Aorta (tissue), 5 donors: ENCODE measurements at places on chromosomes 1 and 21.

DNA sequence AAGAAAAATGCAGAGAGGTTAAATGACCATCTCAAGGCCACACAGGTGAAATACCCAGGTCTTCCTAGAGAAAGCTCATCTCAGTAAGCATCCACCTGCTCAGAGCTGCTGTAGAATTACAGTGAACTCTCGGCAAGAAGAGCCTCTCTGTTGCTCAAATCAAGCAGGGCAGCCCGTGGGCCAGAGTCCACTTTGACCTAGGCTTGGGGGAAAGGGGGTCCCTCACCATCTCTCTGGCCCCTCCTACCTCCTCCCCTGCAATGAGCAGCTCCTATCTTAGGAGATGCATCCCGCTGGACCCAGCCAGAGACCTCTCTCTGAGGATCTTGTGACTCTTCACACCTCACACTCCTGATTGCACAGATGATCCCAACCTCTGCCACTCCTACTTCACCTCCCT, 364.7 kb downstream of the PTPRU start:
- no peak for DNase-seq

- no peak for DNase-seq
Measured at GRCh38 chr1:67890857-67891256, 57.6 kb upstream of the GNG12 start.

DNA sequence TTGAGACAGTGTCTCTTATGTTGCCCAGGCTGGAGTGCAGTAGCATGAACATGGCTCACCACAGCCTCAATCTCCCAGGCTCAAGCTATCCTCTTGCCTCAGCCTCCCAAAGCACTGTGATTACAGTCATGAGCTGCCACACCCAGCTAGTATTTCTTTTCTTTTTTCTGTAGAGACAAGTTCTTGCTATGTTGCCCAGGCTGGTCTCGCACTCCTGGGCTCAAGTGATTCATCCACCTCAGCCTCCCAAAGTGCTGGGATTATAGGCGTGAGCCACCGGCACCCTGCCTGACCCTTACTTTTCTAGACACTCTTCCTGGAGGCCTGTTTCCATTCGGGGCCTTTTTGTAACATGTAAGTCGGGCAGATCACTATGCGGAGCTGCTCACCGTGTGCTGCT, 30.1 kb upstream of the SRP9 start:
- peak; percentile 34 for DNase-seq

DNA sequence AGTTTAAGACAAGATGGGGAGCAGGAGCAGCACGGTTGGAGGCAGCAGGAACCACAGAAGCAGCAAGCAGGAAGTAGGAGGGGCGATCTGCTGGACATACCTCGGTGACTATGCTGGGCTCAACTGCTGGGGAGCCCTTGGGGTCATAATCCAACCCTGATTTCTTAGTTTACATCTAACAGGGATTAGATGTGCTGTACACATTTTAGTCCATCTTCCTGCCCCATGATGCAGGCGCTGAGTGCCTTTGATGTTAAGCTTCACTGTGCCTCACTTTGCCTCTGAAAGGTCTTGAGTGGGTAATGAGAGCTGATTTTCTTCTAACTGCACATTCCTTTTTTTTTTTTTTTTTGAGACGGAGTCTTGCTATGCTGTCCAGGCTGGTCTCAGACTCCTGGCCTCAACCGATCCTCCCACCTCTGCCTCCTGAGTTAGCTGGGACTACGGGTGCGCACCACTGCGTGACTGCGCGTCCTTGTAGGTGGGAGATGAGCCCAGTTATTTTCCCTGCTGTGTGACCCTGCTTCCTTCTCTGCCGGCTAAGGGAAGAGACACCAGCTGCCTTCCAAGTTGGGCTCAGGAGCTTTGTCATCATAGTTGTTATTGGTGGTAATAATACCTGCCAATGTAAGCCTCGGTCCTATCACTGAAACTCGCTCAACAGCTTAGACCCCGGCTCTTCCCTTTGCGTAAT, 1.1 kb upstream of the RCAN3 start:
- DNase-seq = peak; percentile 55

DNA sequence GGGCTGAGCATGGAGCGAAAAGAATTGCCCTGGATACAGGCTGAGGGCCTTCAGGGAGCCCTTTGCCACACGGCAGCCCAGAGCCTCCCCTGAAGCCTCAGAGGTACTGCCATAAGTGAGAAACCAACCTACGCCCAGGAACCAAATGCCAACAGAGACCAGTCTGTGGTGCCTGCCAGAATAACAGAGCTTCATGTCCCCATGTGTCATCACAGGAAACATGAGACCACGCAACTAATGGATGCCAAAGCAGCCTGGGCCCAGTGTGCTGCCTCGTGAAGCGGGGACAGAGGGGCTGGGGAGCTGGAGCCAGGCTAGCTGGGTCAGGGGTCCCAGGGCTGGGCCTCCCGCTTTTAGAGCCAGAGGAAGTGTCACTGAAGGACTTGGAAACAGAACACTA, 18.7 kb upstream of the STUM start:
- DNase-seq = no peak

DNA sequence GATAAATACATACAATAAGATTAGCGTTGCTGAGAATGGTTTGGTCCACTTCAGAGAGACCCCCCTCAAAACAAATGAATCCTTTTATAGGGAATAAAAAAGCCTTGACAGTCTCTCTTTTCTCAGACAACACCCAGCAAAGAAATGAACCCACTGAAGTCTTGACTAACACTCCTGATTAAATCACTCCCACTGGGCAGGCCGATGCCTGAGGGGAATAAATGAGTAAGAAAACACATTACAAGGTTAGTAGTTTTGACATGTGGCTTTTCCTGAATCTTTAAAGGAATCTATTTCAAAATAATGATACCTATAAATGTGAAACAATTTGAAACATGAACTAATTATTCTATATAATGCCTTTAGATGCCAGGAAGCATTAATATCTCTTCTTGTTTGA, 146.9 kb upstream of the POGK start:
- no peak for DNase-seq

- DNase-seq = no peak
Measured at GRCh38 chr1:84693785-84694184, 3.5 kb upstream of the SSX2IP start.

GRCh38 chr1:14320518-14320917, 278.0 kb upstream of the KAZN start:
- DNase-seq = no peak

GRCh38 chr1:71785450-71785849, 496.9 kb downstream of the NEGR1 start:
- no peak for DNase-seq

DNA sequence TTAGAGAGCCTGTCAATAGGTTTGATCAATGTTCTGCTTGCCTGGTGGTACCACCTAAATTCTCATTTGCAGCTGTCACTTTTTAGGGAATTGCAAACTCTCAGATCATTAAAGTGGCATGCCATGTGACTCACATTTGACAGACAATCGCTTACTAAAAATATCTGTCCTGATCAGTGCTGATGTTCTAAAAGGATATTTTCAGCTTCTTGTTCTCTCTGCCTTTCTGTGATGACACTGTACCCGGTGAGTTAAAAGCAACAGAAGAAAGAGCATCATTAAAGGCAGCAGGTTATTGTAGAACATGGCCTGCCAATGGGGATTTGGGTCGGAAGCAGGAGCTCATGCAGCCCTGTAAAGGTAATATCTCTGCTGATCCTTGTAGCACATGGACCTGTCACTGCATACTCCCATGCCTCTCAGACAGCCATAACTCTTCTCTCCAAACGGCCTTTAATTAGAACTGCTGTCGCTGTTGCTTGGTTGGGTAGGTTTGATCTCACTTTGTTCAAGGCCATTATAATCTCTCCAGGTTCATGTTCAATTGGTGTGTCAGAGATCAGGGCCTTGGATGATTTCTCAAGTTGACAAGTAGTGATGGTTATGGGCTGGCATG, 441.3 kb upstream of the DEPDC1 start:
- DNase-seq = no peak

DNA sequence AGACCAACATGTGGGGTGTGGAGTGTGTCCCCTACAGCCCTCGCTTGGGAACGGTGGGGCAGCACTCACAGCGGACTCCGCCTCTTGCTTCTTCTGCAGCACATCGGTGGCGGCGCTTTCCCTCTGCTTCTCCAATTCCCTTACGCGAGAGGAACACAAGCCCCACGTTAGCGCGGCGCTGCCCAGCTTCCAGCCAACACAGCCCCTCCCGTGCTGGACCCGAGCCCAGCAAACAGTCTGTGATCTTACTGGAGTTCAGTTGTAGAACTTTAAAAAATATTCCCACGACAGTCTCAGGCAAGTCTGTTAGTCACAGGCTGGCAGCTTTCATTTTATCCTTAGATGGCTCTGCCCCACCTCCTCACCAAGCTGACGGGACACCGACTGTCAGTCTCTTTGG, 13.6 kb downstream of the THAP3 start:
- peak; percentile 97 for DNase-seq

- no peak for DNase-seq
Measured at GRCh38 chr1:24769656-24770651, 24.7 kb downstream of the CLIC4 start.

DNA sequence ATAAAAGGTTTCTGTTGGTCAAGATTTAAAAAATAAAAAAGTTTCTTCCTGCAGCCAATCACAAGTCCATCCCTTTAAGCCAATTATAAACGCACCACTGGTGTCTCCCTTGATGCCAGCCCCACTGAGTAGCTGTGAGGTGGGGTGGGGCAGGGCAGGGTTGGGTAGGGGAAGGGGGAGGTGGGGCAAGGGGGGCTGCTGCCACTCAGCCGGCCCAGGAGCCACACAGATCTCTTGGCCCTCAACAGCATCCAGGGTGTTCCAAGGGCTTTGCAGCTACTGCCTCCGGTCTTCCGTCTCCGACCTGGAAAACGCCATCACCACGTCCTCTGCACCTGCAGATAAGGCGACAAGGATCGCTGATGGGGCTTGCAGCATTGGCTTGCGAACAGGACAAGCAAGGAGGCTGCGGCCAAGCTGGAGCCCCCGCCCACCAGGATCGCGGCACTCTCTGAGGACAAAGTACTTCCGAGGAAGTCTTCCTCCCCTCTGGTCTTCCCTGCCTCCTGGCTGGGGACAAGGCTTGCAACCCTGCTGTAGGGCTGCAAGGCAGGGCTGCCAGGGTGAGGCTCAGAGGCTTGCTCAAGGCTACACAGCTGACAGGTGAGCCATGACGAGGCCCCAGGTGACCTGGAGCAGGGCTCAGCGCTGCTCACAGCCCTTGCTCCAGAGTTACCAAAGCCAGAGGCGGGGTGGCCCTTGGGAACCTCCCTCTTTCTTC, 26.8 kb upstream of the CLSTN1 start:
- DNase-seq = no peak

- no peak for DNase-seq
Measured at GRCh38 chr1:244239261-244239770, 188.2 kb downstream of the ZBTB18 start.

- no peak for DNase-seq
Measured at GRCh38 chr1:48073798-48074530, 76.8 kb upstream of the TRABD2B start.

DNA sequence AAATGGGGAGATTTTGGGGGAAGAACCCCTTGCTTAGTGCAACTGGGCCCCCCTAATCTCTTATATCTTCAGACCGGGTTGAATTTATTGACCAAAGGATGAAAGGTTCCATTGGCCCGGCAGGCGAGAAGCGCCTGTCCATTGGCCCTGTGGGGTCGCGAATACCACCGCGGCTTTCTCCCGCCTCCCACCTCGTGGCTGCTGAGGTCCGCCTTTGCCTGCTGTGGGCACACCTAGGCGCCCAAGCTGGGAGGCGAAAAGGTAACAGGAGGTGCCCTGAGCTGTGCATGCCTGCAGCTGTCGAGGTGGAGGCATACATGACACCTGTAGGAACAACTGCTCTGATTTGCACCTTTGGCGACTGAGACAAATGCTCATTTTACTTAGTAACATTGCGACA, 21.1 kb upstream of the FLG2 start:
- no peak for DNase-seq

DNA sequence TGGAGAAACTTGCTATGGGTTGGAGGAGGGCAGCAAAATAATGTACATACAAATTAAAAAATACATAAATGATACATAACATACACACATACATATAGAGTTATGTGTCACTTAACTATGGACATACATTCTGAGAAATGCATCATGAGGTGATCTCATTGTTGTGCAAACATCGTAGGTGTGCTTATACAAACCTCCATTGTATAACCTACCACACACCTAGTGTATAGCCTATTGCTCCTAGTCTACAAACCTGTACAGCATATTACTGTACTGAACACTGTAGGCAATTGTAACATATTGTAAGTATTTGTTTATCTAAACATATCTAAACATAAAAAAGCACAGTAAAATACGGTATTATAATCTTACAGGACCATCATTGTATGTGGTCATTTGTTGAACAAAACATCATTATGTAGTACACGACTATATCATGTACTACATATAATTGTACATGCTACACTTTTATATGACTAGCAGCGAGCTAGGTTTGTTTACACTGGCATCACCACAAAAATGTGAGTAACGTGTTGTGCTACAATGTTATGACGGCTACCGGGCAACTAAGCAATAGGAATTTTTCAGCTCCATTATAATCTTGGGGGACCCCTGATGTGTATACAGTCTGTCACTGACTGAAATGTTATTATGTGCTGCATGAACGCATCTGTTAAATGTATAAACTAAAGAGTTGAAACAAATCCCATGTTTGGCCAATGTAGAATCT, 35.5 kb downstream of the ITGB3BP start:
- DNase-seq = no peak

- DNase-seq = no peak
Measured at GRCh38 chr1:51214615-51215131, 21.4 kb upstream of the RNF11 start.

DNA sequence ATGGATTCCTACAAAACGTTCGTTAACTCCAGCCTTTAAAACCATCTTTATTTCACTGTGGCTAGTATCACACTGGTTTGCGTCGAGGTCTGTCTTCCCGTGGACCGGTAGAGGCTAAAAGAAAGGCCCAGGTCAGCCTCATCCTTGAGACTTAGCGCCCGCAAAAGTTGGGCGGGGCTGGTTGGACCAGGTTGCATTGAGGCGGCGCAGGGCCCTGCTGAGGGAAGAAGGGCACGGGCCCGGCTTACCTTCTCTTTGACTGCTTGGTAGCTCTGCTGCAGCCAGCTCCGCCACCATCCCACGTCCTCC, 455 bp downstream of the BSDC1 start:
- no peak for DNase-seq

- no peak for DNase-seq
Measured at GRCh38 chr1:168187177-168187576, 8.4 kb downstream of the TIPRL start.

DNA sequence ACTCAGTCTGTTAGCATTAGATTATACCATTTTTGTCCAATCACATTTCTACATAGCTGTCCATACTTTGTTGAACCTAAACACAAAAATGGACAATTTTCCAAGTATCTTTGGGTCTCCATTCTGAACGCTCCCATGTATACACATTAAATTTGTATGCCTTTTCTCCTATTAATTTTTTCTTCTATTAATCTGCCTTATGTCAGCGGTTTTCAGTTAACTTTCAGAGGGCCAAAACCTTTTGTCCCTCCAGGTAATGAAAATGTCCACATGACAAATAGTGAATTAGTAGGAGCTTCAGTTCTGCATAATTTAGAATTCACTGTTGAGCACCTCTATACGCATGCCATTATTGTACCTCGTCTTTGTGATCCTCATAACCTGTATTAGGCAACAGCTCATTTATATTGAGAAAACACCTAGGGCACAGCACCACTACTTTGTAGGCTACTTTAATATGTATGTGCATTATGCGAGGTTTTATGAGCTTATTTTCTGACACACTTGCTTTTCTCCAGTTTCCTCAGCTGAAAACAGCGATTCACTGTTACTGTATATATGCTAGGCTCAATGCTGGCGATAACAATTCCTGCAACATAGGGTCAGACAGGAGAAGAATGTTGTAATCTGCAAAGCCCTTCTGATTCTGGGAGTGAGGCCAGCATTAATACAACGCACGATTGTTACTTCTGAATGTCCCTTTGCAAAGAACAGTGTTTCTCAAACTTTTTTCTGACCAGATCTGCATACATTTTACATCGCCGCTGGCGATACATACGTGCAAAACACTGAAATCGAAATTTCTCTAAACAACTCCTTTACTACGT, 1.1 kb upstream of the ABCD3 start:
- no peak for DNase-seq
